RCC 7860 (cell line): ENCODE measurements at places on chromosomes 4 and X.

GRCh38 chrX:34487364-34487763, 169.7 kb downstream of the TMEM47 start:
- DNase-seq, result no peak

GRCh38 chr4:10576236-10576635, 108.3 kb downstream of the CLNK start:
- DNase-seq, result no peak

- peak; percentile 30 for DNase-seq
Observed at GRCh38 chr4:88107406-88108107, 50.9 kb downstream of the ABCG2 start.

GRCh38 chr4:23276076-23276475, 583.3 kb downstream of the GBA3 start:
- no peak for DNase-seq

DNA sequence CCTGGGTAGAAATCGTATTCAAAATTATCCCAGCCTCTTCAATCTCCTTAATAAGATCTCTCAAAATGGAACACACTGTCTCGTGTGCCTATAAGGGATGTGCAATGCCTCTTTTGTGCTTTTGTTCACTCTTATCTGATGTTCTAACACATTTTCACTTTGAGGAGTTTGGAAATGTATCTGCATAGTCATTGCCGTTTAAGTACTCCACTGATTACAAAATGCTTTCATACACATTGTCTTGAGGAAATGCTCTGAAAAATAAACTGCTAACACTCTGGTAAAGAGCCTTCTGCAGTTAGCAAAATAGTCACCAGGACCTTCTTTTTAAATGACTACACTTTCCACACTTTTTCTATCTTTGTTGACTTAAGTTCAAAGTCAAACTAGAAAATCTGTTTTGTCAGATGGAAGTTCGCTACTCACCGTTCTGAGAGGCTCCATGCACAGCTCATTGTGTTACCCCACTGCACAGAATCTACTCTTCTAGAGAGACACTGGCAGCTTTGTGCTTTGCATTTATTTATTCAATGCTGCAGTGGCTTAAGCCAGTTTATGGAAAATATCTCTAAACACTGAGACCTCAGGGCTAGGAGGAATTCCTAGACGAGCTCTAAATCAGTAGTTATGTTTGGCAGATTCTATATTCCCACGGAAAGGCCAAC, 159.0 kb downstream of the CHIC2 start:
- DNase-seq, result no peak

DNA sequence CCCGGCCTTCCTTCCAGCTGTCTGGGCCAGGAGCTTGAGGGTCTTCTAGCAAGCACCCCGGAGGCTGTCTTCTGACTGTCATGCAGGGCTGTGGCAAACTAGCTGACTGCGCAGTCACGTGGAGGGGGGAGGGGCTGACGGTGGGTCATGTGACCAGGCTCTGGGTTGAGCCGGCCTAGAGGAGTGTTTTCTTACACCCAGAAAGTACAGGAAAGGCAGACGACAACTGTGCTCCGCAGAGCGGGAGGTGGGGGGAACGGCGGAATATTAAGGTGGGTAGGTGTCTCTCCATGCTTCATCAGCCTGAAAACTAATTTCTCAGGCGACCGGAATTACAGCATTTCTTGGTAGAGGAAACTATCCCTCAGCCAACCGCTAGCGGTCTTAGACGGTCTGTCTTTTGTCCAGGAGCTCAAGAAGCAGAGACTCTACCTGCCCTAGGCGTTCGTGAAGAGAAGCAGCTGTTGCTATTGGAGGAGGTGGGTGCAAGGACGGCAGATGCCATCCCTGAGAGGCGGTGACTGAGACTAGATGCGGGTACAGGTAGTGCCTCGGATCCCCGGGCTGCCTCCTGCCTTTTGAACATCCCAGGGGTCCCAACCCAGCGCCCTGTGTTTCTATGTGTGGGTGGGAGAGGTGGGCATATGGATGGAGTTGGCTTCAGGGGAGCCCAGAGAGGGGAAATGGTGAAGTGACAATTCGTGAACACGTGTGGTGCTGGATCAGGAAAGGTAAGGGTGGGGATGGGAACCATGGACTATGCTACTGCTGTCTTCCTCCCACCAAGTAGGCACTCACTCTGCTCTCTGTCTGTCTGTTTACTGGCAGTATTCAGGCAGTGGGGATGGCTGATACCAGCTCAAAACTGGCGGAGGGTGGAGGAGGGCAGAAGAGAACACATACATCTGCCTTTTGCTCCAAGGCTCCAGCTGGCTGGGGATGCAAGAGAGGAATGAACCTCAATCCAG, 8.8 kb downstream of the GPRASP1 start:
- no peak for DNase-seq

- DNase-seq, result no peak
Observed at GRCh38 chrX:154776753-154777152, 14.1 kb downstream of the DKC1 start.

DNA sequence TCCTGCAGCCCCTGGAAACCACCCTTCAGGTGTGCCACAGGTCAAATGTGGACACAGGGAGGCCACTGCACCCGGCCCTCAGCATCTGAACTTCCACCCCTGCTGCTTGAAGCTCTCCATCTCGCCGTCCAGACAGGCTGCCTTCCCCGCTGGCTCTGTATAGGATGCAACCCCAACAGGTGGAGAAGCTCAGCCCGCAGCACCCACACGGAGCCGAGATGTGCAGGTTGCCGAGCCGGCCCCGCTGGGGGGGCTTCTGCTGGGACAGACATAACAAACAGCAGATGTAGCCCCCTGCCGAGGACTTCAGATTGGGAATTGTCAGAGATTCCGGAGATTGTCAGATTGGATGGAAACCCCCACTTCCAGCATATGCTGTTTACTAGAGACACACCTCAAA, 20.5 kb downstream of the TMEM187 start:
- no peak for DNase-seq

DNA sequence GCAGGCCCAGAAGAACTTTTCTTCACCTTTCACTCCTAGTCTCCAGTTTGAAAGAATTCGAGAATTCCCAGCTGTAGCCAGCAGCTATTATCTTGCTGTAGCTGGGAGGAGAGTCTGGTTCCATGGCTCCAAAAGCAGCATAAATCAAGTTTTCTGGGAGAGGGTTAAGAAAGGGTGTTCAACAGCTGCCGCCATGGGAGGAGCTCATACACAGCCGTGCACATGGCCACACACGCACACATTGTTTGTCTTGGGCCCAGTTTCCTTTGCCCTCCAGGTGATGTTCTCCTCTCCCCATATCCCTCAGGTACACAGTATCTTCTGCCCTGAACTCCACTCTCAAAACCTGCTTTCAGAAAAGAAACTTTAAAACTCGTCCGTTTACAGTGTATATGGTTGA, 4.1 kb upstream of the GPC3 start:
- DNase-seq, result no peak

DNA sequence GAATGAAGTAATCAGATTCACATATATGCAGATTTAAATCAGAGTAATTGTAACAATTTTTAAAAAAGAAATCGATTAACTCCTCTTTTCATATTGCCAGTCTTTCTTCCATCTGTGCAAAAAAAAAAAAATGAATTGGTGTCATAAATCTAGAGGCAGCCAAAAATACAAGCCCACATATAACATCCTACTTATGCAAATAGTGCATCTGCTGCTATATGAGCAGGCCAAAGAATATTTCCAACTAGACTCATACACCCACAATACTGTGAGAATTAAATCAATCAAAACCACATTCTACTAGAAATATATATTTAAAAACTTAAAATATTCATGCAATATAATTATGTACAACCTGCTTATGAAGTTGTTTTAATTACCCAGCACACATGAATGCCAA, 298.1 kb upstream of the TRAM1L1 start:
- no peak for DNase-seq

DNA sequence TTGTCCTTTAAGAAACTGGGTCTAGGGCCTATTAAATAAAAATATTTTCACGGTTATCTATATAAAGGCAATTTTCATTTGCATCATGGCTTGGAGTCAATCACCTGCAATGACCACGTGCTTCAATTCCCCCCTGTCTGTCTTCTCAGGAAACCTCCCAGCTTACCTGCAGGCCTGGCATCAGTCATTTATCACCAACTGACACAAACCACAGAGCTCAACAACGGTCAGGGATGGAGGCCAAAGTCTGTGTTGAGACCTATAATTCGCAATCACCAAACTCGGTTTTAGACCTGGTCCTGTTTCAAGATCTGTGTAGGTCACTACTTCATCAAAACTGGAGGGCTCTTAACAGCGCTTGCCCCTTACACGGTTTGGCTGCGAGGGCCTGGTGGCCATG, 1.9 kb downstream of the SLC9A7 start:
- DNase-seq, result no peak
